ENCODE measurements at places on chromosomes 3 and 15.
A peak's percentile ranks its signal among the peaks of the same experiment; 100 is the strongest.

DNA sequence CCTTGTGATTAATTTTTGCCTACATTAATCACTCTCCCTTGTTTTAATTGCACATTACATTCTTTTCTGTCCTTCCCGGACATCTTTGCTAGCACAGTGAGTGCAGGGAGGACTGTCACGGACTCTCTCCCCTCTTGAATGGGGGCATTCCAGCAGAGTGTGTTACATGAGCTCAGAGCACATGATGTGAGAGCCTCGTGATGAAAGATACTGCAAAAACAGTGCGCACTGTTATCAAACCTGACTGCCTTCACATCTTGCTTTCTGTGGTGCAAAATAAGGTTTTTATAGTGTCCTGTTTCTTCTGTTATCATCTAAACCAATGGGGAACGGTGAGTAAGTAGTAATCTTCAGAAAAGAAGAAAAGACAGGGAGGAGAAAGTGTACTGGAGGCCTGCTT lies 167.5 kb downstream of the PGPEP1L start:
- H3K4me3 ChIP-seq: no peak overlapping the region
- H3K4me1 ChIP-seq: peaks cover 63% of the 10 kb centered on the region
- no peak for DNase-seq
- H3K36me3 ChIP-seq: no peaks in the 10 kb centered on the region
- H3K27me3 ChIP-seq: no peaks in the 10 kb centered on the region

- H3K4me1 ChIP-seq: peaks cover 8% of the 10 kb centered on the region
- H3K27me3 ChIP-seq: no peaks in the 10 kb centered on the region
- no peak for DNase-seq
Measured at GRCh38 chr15:86556396-86557017, 476.8 kb downstream of the AGBL1 start.

DNA sequence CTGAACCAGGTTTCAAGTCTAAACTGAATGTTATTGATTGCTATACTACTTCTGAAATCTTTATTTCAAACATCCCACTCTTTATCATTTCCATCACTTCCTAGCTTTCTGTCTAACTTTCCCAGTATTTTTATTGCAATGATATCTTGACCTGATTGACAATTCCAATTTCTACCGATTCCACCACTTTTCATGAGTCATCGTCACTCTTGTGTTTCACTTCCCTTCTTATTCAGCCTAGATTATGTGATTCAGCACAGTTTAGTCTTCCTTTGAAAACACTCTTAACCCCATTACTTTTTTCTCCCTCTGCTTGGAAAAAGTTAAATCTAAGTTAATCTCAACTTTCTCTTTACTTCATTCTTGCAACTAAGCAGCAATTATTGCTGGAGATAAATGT lies 62.6 kb downstream of the SLC7A14 start:
- H3K27ac ChIP-seq: no peak overlapping the region
- H3K4me3 ChIP-seq: no peak overlapping the region
- H3K27me3 ChIP-seq: no peaks in the 10 kb centered on the region
- no peaks in the 10 kb centered on the region for H3K4me1 ChIP-seq

GRCh38 chr3:53168175-53168923 lies 7.3 kb downstream of the PRKCD start:
- no peaks in the 10 kb centered on the region for H3K27me3 ChIP-seq
- peak overlapping the region; percentile 33 for H3K4me3 ChIP-seq
- H3K4me1 ChIP-seq: peaks cover 31% of the 10 kb centered on the region
- no peaks in the 10 kb centered on the region for H3K36me3 ChIP-seq
- H3K27ac ChIP-seq: peak overlapping the region; percentile 16

DNA sequence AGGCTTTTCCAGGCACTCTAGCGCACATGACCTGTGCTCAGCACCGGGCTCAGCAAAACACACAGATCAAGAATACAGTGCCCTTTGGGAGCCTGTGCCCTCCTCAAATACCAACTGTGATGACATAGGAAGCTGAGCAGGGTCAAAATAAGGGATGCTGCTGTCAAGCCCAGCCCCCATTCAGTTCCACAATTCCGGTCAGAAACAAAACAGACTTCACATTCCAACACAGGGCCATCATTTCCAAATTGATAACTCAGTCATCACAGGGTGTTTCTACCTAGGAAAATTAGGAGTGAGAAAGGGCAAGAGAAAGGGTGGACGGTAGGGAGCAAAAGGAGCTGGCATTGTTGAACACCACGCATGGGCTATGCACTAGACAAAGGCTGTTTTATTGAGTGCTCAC lies 158.4 kb upstream of the CCDC54 start:
- H3K36me3 ChIP-seq: no peaks in the 10 kb centered on the region
- no peak overlapping the region for H3K4me3 ChIP-seq
- no peak overlapping the region for H3K27ac ChIP-seq
- no peaks in the 10 kb centered on the region for H3K27me3 ChIP-seq
- DNase-seq: no peak

DNA sequence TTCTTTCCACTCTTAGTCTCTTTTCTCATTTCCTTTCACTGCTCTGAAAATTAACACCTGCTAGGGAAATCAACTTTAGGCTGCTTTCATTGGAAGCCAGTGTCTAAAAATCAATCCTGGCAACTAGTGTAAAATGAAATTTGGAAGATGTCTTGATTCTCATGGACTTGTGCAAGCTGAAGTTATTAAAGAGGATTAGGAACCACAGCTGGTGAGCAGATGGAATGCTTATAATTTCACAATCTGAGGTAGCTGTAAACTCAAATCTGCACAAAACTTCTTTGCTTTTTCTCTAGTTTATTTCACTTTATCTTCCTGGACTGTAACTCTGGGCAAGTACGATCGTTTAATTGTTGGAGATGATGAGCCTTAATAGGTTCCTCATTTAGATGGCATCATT lies 175.6 kb downstream of the GHSR start:
- H3K27ac ChIP-seq: peak overlapping the region; percentile 58
- no peaks in the 10 kb centered on the region for H3K27me3 ChIP-seq
- H3K36me3 ChIP-seq: peaks cover 20% of the 10 kb centered on the region
- peaks cover 75% of the 10 kb centered on the region for H3K4me1 ChIP-seq
- no peak overlapping the region for H3K4me3 ChIP-seq

- H3K4me3 ChIP-seq: no peak overlapping the region
- no peaks in the 10 kb centered on the region for H3K27me3 ChIP-seq
- no peak overlapping the region for H3K27ac ChIP-seq
- peaks cover 28% of the 10 kb centered on the region for H3K4me1 ChIP-seq
Measured at GRCh38 chr3:170864525-170865208, 5.3 kb downstream of the RPL22L1 start.
